Inflammatory macrophage treated with lipopolysaccharide for 1 hour (primary cell): ENCODE measurements at places on chromosomes 6 and 20.

DNA sequence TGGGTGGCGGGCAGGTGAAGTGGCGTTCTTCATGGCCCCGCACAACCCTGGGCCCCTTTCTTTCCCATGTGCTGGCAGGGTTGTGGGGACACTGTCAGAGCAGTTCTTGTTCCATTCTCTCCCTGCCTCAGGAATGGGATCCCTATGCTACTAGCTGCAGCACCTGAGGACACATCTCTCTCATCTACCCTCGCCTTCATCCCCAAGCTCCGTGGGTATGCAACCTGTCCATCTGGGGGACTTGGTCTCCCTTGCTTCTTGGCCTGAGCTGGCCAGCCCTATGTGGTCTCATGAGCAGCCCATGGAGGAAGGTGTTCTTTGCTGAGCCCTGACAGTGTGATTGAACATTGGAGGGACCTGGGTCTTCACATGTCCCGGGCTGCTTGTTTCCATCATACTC lies 24.2 kb downstream of the CST9L start:
- DNase-seq: no peak

DNA sequence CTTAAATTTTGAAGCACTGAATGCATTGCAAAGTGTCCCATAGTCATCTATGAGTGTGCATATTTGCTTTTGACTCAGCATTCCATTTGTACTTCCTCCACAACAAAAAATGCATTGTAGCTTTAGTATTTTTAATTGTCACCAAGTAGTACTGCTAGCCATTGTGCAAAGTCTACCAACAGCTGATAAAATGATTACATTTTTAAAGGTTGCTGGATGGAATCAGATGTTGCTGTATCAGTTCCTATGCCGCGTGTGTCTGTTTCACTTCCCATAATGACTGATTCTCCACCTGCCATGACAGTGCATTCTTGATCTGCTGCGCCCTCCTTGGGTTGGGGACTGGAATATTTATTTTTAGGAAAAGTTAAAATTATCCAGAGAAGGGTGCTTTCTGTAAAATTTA lies 41.2 kb downstream of the SLX4IP start:
- peak; percentile 85 for DNase-seq

GRCh38 chr6:54784011-54784410 lies 62.6 kb upstream of the FAM83B start:
- no peak for DNase-seq

- DNase-seq: peak; percentile 92
Observed at GRCh38 chr6:26022132-26022472, 59.5 kb downstream of the TRIM38 start.

DNA sequence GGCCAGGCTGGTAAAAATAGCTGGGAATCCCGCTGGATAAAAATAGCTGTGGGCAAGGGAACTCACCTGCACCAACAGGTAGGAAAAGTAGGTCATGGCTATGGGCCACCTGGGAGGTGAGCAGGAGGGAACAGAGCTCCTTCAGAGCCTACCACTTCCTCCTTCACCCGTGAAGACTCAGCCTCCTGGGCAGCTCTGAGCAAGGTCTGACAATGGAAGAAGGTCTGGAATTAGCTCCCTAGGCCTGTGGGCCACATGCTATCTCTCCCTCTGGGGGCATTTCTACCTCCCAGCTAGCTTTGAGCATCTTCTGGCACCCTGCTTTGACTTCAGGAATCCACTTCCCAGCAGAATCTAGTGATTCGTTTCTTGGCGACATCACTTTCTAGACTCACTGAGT lies 153.9 kb downstream of the MRPL14 start:
- no peak for DNase-seq
